ENCODE measurements at places on chromosomes 5 and 9.

GRCh38 chr9:133543772-133544467, 9.4 kb downstream of the ADAMTSL2 start:
- no peak for DNase-seq

GRCh38 chr5:78627175-78627574, 21.4 kb downstream of the LHFPL2 start:
- no peak for DNase-seq

DNA sequence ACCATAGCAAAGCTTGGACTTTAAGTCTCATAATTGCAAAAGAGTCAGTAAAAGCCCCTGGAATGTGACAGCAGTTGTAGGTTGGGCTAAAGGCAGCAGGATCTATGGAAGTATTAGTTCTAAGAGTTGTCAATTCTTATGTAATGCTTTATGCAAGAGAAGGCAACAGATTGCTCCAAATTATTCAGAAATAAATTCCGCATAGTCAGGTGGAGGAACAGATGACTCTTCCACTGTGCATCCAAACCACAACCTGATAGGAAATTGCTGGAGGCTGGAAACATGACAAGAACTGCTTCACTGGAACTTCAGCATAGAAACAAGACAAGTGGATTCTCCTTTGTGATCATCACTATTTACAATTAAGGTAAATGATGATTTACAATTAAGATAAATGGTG, 101.0 kb downstream of the STARD4 start:
- no peak for DNase-seq

GRCh38 chr9:97985058-97985861, 2.1 kb downstream of the ANP32B start:
- DNase-seq, result no peak

DNA sequence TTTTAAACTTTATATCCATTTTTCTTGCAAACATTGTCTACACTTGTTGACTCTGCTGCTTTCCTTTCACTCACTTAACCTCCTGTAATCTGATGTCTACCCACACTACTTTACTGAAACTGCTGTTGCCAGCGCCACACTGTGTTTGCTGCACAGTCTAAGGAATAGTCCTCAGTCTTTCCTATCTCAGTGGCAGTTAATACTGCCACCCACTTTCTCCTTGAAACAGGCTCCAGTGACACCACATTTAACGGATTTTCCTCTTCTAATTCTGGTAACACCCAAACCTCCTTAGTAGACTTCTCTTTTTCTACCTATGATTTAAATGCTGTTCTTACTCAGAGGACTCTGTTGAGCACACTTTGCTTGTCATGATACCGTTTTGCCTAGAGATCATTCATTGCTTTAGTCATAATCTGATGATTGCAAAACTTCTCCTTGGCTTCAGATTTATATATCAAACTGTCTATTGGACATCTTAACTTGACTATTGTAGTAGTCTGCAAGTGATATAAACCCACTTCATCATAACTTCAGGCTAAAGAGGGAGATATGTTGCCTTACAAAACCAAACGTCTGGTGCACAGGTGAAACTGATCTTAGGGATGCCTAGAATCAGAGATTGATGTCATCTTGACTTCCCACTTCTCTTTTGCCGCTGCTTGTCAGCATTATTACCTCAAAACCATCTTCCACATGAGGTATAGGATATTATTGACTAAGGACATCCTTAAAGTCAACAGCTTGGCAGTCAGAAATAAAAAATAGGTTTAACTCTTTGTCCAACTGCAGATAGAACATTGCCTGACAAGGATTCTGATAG, 94.1 kb downstream of the CDC42SE2 start:
- no peak for DNase-seq

DNA sequence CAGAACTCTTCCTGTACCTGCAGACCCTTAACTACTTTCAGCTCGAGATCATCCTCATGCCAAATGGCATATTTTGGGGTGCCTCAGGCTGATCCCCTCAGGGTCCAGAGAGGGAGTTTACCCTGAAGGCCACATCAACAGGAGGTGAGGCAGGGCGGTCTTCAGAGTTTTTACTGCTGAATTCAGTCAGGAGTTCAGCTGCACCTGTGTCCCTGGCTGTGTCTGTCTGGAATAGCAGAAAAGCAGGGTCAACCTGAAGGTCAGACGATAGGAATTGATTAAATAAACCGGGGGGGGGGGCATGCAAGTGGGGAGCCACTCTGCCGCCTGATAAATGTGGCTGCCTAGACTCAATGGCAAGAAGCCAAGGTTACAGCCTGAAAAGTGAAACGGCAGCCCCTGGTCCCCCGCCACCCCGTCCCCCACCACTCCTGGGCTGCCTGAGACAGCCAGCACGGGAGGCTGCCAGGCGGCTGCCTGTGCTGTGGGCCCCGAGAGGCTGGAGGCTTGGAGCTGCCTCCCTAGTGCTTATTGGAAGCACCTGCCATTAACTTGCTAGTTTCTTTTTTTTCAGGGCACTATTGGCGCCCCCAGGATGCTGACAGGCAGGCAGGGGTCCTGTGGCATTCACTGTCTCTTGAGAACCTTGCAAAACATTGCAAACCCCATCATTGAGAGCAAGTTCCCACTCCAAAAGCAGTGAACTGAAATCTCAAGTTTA, 182.7 kb upstream of the PPP1R26 start:
- DNase-seq, result no peak

GRCh38 chr9:114486205-114486963, 18.9 kb downstream of the WHRN start:
- DNase-seq, result no peak

- no peak for DNase-seq
Measured at GRCh38 chr5:120771202-120771601, 307.1 kb downstream of the PRR16 start.

- no peak for DNase-seq
Measured at GRCh38 chr5:16975950-16976624, 40.0 kb upstream of the MYO10 start.

GRCh38 chr5:144460600-144460999, 289.9 kb downstream of the KCTD16 start:
- DNase-seq, result no peak

DNA sequence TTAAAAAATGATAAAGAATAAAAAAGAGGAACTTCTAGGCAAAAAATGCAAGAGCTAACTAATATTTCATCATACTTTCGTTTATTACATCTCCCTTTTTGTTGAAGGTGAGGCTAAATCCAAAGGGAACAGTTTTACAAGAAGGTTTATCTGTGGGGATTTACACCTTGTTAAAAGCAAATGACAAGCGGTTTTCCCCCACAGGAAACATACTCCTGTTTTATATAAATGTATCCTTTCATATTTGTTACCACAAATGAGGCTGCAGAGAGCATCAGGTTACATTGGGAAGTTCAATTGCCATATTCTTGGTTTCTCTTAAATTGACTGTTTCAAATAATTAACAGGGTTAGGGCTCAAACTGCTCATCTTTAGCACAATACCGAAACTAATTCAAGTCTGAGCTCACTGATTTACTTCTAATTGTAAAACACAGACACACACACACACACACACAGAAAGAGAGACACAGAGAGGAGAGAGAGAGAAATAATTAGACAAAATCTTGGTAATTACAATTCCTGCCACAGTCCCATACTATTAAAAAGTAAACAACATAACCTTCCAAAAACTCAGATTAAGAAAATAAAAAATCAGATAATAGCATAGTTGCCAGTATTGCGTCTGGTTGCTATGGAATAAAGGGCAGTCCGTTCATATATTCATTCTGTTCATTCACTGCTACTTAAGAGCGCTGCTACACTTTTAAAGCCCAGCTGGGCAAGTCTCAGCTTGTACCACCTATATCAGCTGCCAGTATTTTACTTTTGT, 17.1 kb downstream of the RFX3 start:
- no peak for DNase-seq

GRCh38 chr9:1373445-1373844, 323.3 kb downstream of the DMRT2 start:
- DNase-seq, result no peak

- DNase-seq, result no peak
Measured at GRCh38 chr9:94706922-94707321, 19.6 kb upstream of the AOPEP start.

DNA sequence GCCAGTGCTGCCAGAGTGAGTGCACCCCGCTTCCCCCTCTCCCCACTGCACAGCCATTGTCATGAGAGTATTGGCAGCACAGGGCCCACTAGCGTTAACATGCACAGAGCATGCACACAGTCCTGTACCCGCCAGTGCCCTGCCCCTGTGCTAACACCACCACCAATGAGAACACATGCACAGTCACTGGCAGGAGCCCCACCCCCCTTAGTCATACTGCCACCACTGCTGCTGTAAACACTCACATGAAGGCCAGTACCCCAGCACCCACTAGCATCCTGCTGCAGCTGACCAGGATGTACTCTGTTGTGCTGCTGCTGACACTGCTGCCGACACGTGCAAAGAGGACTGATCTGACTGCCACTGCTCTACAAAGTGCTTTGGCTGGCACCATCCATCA, 19.5 kb upstream of the RANBP6 start:
- DNase-seq, result no peak

DNA sequence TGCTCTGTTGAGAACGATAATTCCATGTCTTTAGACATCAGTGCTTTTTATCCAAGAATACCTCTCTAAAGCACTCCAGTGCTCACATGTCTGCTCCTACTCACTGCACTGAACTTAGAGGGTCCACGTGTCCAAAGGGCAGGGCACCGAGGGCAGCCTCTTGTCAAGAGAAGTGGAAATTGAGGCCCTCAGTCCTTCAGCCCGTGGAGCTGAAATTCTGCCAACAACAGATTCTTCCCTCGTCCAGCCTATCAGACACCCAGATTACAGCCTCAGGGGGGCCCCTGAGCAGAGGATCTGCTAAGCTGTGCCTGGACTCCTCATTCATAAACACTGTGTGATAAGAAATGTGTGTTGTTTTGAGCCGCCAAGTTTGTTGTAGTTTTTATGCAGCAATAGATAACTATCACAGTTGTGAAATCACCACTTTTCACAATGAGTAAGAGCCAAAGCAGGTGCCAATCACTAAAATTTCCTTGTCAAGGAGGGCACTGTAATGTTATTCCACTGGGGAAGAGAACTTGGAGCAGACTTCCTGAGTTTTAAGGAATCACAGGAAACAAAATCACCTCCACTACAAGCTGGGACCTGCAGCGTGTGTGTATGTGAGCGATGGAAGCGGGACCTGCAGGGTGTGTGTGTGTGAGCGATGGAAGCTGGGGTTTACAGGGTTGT, 58.8 kb upstream of the IGFBPL1 start:
- no peak for DNase-seq

DNA sequence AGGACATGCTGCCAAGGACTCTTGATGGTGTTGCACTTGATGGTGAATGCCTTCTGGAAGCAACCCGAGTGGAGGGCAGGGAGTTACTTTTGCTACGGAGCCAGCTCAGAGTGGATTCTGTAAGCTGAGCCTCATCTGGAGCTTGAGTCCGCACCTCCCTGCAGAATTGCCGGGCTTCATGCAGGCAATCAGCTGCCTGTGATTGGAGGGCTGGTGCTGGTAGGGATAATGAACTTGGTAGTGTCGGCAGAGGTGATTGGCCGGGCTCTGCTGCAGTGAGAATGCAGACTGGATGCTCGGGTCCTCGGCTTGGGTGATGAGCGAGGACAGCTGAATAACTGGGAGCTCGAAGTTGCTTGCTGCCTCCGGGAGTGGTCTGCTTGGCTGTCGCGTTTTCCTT, 23.1 kb downstream of the SLC25A25 start:
- peak; percentile 80 for DNase-seq

- no peak for DNase-seq
Measured at GRCh38 chr9:94746541-94747370, 20.3 kb downstream of the AOPEP start.

- DNase-seq, result no peak
Measured at GRCh38 chr5:127536687-127537086, 19.2 kb downstream of the PRRC1 start.

GRCh38 chr5:3252235-3252634, 343.4 kb upstream of the IRX1 start:
- DNase-seq, result no peak

DNA sequence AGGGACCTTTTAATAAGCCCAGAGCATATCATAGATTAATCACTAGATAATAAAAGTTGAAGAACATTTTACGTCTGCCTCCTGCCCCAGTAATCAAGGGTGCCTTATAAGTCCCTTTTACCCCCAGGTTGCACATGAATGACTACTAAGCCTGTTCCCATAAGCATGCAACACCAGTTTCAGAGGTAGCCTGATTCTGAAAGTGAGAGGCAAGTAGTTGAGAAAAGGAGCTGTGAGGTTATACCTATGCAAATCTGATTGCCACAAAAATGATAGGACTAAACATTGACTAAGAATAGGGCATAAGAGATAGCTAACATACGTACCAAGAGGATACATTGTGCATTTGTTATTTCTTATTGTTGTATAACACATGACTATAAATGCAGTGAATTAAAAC, 681.9 kb downstream of the ISL1 start:
- no peak for DNase-seq

GRCh38 chr5:170791325-170791954, 7.9 kb downstream of the GABRP start:
- DNase-seq, result no peak

DNA sequence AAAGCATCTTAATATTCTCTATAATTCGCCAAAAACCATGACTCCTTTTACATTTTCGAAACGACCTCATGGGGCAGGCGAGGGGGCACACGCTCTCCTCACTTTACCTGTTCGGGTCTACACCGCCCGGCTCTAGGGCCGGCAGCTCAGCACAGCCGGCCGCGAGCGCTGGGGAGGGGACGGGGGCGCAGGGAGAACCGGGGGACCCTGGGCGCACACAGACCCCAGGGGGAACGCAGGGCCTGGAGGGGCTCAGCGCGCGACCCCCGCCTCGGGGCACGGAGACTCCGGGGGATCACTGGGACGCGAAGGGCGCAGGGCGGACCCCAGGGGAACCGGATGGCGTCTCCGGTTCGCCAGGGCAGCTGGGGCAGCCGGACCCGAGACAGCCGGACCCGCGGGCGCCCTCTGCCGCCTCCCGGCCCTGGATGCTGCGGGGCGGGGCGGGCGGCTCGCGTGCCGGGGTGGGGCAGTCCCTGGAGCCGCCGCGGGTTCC, at the start of gene AHRR:
AHRR (plus strand) TSS at position 485 of the 496 bp plus-strand sequence. CDS start 22,189 bp downstream, outside the sequence.
- no peak for DNase-seq

- DNase-seq, result no peak
Measured at GRCh38 chr9:19176856-19177255, 49.6 kb upstream of the PLIN2 start.

- no peak for DNase-seq
Measured at GRCh38 chr5:78624011-78624541, 24.5 kb downstream of the LHFPL2 start.

GRCh38 chr5:136028782-136029742, at the start of gene TGFBI:
Gene TGFBI (plus strand): TSS chr5:136028988. CDS start chr5:136029056, 68 bp downstream.
- no peak for DNase-seq

- no peak for DNase-seq
Measured at GRCh38 chr9:123414204-123414603, 58.2 kb downstream of the CRB2 start.

GRCh38 chr5:171271798-171272197, 37.2 kb upstream of the TLX3 start:
- DNase-seq, result no peak

- no peak for DNase-seq
Measured at GRCh38 chr5:127053049-127053448, 20.3 kb downstream of the C5orf63 start.

DNA sequence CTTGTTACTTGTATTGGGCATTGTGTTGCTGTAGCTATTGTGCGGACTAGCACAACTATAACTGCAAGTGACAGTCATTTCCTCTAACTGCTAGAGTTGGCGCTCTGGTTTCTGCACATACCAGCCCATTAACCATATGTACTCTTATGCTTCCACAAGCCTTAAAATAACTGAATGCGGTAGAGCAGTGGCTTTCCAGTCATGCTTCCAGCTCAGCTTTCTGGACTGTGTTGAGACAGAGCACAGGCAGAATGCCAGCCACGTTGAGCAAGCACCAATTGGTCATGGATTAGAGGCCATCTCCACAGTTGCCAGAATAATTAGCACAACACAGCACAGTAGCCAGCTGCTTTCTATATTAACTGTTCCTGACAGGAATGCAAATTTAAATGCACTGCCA, 12.2 kb downstream of the INVS start:
- peak; percentile 88 for DNase-seq
